NCI-H2029 (cell line): ENCODE measurements at places on chromosomes 7 and 10.

GRCh38 chr10:102597131-102597991 lies 46.9 kb upstream of the TRIM8 start:
- no peak for DNase-seq

DNA sequence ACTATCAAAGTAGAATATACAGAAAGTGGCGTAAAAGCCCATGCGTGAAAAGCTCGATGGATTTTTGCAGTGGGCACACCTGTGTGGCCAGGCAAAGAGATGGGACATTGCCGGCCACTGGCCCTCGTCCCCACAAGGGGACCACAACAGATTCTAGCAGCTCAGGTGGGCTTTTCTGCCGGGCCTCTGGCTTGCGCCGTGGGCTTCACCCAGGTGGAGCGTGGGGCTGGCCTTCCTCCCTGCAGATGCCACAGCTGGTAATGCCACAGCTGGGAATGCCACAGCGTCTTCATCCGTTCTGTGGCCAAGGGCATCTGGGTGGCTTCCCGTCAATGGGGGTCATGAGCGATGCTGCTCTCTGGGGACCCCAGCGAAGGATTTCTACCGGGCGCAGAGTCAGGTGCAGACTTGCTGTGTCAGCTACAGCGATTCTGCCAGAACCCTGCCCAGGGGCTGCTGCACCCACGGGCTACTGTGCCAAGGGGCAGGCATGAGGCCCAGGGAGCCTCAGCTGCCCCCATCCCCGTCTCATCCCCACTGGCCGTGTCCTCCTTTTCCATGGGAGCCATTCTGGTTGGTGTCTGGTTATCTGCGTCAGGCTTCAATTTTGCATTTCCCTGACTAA lies 52.5 kb upstream of the NKX6-2 start:
- no peak for DNase-seq

DNA sequence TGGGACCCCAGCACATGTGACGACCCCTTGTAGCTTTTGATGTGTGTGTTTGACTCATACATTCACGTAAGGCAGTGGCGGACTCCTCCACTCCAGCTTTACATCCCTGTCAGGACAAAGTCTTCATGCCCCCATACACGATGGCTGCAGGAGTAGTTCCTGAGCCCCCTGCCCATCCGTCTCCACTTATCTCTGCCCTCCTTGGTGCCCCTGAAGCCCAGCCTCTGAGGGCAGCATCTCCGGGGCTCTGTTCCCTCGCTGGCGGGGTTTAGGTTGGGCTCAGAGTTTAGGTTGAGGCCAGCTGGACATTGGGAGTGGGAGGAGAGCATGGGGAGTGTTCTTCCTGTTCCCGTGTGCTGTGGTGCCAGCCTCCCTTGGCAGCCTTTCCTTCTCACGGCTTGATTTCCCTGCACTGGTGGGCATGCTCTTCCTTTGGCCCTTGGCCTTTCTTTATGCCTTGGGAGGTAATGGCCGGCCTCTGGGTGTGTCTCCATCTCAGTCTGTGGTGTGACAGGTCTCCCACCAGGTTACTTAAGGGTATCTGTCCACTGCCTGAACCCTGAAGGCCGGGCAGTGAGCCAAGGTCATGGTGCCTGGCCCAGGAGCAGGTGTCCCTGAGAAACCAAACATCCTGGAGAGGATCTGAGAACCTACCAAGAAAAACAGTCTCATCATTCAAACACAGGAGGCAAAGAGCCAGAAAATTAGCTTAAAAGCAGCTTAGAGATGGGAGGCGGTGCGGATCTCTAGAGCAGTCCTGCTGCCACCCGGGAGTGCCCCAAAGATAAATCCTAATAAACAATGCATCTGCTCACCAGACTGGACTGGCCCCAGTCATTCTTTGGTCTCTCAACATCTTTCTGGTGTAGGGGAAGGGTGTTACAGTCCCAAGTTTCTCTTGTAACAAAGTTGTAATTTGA lies 85.5 kb downstream of the GLRX3 start:
- peak; percentile 37 for DNase-seq

- DNase-seq: no peak
Measured at GRCh38 chr7:130356121-130356875, 11.7 kb downstream of the CPA5 start.

DNA sequence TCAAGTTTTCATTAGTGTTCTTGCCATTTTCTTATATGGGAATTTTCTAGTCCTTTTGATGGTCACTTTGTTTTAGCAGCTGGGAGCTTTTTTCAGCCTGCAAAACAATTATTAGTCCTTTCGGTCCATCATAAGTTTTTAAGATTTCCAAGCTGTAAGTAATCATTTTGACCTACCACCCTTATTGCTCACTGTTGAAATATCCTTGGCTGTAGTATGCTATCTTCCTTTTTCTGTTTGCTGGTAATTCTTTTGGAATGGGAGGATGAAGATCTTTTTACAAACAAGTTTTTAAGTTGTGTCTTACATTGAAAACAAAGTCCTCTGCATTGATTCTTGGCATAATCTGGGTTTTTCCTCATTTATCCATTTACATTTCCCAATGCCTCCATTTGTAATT lies 24.0 kb downstream of the BZW2 start:
- DNase-seq: no peak

- no peak for DNase-seq
Measured at GRCh38 chr7:130452951-130453350, 12.1 kb upstream of the CEP41 start.

GRCh38 chr7:98399890-98400541 lies 874 bp downstream of the BAIAP2L1 start:
- DNase-seq: no peak

DNA sequence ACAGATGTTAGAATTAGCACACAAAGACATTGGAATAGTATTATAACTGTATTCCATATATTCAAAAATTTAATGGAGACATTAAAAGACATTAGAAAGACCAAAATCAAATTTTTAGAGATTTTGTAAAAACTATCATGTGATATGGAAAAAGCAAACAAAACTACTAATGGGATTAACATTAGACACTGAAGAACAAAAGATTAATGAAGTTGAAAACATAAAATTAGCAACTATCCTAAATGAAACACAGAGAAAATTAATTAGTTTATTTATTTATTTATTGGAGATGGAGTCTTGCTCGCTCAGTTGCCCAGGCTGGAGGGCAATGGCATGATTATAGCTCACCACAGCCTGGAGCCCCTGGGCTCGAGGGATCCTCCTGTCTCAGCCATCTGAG lies 158.8 kb downstream of the DOCK4 start:
- DNase-seq: no peak

GRCh38 chr7:139575338-139575680 lies 51.8 kb downstream of the CLEC2L start:
- DNase-seq: no peak

- DNase-seq: no peak
Measured at GRCh38 chr7:112007185-112007584, 199.0 kb downstream of the DOCK4 start.

GRCh38 chr10:8336629-8337331 lies 282.3 kb downstream of the GATA3 start:
- DNase-seq: no peak

DNA sequence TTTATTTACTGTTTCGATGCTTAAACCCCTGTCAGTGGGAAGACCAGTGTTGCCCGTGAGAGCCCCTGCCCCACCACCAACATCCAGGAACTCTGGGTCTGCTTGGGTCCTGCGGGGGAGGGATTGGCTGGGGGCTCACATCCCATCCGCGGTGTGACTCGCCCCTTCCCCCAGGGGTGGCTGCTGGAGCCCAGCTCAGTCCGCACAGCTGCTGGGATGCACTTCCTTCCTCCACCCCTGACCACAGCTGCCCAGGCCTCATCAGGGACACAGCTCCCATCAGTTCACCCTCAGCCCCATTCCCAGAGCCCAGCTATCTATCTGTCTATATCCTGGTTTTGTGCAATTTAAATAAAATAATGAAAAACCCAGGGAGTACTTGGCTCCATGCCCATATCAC lies 54.5 kb downstream of the JAKMIP3 start:
- DNase-seq: no peak

DNA sequence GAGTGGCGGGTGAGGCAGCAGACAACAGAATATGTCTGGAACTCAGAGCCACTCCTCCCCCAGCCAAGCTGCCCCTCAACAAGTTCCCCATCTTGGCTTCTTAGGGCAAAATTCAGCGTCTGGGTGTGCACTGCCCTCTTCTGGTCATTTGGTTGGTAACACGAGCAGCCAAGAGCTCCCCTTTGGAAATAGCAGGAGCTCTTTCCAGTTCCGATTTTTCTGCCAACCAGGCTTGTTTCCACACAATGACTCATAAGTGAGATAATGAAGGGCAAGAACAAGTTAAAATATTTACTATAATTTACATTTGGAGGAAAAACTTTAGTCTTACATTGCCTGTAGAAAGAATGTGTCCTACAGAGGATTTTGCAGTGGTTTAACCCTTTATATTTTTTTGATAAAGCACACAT lies 70.5 kb downstream of the ADCYAP1R1 start:
- DNase-seq: peak; percentile 39

- no peak for DNase-seq
Measured at GRCh38 chr7:78620920-78621319, 822.3 kb downstream of the PHTF2 start.

GRCh38 chr7:97226541-97226940 lies 109.0 kb downstream of the SDHAF3 start:
- DNase-seq: no peak

GRCh38 chr7:130793855-130794618 lies 60.0 kb upstream of the KLF14 start:
- no peak for DNase-seq

DNA sequence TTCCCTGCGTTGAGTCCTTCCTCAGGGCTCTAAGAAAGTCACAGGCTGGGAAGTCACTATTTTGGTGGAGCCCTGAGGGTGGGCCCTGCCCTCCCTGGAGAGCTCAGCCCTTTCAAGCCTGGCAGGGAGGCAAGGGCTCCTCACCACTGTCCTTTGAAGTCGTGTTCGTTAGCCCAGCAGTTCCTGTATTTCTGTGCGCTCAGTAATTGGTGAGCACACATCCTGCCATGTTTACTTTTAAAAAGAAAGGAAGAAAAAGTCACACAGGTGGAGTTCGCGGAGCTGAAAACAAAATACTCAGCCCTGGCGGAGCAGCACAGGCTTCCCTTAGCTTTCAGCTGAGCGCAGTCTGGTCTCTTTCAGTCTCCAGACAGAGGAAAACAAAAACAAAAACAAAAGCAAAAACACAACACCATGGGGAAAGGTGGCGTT lies 37.1 kb downstream of the PRKCQ start:
- no peak for DNase-seq

GRCh38 chr7:143393267-143394041 lies 12.3 kb downstream of the ZYX start:
- no peak for DNase-seq

- no peak for DNase-seq
Measured at GRCh38 chr7:35415411-35415822, 161.5 kb upstream of the TBX20 start.

DNA sequence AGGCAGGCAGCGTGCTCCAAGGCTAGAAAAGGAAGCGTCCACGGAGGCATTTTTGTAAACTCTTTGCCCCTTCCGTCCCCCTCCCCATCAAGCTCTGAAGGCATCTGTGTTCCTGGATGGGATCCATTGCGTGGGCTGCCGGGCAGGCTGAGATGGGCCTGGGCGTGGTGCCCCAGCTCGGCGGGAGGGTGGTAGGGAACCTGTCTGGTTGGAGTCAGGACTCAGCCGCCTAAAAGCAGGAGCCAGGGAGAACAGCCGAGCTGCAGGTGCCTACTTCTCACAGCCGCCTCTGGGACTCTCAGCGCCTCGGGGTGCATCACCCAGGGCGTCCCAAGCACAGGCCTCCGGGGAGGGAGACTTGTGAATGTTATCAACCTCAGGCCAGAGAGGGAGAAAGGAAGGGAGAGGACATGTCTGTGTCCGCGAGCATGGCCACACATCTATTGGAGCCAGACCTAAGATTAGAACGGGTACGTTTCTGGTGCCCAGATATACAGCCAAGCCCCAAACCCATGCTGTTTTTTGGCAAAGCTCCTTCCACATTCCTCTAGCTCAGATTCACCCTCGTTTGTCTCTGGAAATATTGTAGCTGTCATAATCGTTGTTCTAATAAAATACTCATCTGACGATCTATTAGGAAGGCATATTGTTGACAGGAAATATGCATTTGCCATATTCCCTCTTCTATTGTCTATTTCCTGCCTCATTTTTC lies 48.6 kb upstream of the CTBP2 start:
- no peak for DNase-seq

- DNase-seq: no peak
Measured at GRCh38 chr10:30491204-30491915, 57.4 kb downstream of the MAP3K8 start.

DNA sequence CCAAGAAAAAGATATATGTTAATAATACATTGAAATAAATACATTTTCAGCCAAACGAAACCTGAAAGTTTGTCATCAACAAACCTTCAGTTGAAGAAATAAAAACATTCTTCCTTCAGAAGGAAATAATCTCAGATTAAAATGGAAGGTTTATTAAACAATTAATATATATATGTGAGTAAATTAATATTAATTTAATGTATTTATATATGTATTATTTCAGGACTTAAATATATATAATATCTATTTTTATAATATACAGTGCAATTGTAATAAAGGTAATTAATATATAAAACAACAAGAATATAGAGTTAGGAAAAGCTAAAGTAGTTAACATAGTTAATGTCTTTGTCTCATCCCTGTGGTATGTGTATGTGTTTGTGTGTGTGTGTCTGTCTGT lies 102.2 kb upstream of the CDC14C start:
- no peak for DNase-seq

DNA sequence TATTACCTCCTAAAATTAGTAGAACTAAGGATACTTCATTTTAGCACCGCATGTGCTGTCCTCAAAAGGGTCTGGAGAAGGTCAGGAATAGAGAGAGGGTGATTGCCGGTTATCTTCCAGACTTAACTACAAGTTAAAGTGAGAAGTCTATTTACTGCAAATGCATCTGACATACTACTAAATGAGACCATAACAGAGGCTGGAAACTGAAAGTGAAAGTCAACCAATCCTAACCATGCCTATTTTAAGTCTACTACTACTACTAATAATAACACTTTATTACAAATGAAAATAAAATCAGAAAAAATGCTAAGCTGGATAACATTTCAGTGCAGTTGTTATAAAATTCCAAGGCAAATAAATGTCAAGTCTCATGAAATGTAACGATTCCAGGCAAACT lies 244.7 kb downstream of the KIF20B start:
- no peak for DNase-seq

DNA sequence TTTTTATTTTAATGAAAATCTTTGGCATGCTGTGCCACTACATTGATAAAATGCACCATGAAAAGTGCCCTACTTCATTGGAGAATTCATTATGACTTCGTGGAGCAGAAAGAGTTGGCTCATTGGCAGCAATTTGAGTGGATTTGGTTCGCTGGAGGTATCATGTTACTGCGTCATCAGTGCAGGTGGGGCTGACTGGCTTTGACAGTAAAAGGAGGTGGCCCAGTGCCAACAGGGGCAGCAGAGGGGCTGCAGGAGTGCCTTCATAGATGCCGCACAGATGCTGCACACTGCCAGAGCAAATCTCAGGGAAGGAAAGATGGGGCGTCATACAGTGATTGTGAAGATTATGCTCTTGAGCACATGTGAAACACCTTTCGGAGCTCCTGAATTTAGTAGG lies 22.2 kb downstream of the FZD1 start:
- DNase-seq: peak; percentile 52

DNA sequence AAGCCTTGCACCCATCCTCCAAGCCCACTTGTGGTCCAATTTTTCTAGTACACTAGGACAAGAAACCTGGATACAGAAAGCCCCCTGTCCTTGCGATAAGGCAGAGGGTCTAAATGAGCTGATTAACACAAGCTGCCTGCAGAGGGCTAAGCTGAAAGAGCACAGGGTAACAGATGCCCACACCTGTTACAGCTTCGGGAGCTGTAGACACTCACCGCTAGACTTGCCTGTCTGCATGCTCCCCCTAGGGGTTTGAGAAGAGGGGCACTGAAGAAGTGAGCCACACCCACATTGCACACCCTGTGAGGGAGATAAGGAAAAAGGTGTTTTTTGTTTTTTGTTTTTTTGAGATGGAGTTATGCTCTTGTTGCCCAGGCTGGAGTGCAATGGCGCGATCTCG lies 386.5 kb upstream of the AUTS2 start:
- DNase-seq: no peak
